Hematopoietic multipotent progenitor cell treated with erythropoietin and hydrocortisone succinate and interleukin-3 and kit ligand, for 6 days (in vitro differentiated cells): ENCODE measurements at places on chromosomes 13 and 19.

GRCh38 chr19:9847087-9847671 is 12.1 kb downstream of the PIN1 start:
- DNase-seq, result peak; percentile 71

DNA sequence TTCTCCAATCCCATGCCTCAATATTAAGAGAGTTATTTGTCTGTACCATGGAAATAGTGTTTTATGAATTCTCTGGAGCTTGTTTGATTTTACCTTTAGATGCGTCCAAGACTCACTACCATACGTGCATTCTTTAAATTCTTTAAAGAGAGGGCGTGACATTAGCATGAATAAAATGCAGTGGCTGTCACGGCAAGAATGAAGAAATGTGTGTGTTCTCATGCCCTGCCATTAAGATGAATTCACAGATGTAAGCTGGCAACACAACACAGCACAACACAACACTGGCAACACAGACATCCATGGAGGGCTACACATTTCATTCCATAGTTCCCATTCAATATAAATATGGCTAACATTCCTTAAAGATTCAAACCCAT is 213.4 kb downstream of the ENOX1 start:
- DNase-seq, result no peak

GRCh38 chr13:24716011-24716410 is 35.8 kb downstream of the ATP12A start:
- DNase-seq, result peak; percentile 20

DNA sequence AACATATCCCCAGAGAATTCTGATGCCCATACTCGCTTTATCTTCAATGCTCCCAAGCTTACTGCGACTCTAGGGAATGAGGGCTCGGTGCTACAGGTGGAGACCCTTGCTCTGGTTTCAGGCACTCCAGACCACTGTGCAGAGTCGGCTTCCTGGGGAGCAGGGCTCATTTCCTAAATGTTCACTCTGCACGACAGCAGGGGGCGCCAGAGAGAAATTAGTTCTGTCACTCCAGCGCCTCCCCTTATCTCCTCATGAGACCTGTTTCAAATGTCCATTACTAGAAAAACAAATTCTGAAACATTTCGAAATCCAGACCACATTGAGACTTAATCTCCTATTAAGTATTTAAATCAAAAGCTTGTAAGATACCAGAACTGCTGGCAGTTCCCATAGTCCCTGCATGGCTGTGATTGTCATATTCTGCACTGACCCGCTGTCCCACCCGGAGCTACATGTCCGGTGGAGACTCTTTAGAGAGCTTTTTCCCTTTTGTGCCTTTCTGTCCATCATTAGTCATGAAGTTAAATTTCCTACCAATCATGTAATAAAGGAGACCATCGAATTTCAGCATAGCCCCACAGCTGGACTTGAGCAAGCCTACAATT is 22.4 kb downstream of the EPSTI1 start:
- DNase-seq, result peak; percentile 95

DNA sequence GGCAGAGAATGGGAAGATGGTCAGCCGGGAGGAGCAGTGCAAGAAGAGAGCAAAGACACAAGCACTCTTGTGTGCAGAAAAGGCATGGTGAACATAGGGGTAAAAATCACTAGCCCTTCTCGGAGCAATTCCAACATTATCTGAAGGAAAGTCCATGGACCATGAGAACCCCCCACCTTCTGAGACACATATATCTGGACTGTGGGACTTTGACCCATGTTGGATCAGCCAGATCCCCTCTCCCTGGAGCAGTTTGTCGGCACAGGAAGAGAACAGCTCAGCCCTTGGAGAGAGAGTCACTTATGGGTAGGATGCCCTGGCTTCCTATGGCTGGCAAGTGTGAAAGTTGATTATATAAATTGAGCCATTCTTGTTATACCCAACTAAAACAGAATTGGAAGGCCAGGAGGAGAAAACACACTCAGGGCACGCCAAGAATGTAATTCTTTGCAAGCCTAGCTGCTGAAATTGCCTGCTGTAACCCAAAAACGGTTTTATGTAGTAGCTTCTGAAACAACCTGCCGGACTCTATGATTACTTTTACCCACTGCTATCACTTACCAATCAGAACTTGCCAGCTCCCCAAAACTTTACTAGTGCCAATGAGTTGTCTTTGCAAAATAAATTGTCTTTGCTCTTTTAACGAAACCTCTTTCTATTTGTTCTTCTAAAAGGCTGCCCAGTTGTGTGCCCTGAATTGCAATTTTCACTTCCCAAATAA is 62.8 kb upstream of the ZNF599 start:
- no peak for DNase-seq

DNA sequence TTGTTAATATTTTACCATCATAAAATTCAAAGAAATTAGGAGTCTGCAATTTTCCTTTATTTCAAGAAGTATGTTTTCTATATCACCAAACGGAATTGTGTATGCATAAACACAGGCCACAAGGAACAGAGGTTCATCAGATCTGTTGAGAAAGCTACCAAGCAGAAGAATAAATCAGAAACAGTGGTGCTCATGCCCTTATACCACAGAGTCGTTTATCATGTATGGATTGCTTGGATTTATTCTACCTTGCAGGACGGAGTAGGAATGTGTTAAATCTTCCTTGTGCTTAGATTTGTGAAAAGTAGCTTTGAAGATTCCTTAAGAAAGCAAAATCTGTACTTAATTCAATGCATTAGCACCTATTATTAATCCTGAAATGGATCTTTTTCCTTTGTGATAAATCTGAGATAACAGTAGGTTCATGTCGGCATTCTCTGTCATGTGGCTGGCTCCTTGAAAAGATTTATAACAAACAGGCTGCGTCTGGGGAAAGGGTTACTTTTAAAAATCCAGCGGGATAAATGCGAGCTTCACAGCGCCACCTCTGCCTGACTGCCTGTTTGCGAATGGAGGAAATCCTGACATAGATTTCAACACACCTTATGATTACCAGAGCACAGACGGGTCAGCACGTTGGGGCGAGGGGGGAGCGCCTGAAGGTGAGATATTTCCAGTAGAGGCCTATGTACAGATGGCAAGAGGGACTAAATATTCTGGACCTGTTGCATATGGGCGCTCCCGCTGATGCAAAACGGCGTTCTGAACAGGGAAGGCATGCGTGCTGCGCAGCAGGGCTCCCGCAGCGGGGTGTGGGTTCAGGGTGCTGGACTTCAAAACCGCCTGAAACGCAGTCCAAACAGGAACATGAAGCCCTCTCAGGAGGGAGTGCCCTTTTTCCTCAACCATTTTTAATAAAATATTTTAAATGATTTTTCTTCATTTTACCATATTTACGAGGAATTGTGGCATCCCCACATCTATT is 445.5 kb upstream of the SGCG start:
- DNase-seq, result no peak

GRCh38 chr13:54682184-54682583 is 1653.6 kb downstream of the OLFM4 start:
- no peak for DNase-seq

DNA sequence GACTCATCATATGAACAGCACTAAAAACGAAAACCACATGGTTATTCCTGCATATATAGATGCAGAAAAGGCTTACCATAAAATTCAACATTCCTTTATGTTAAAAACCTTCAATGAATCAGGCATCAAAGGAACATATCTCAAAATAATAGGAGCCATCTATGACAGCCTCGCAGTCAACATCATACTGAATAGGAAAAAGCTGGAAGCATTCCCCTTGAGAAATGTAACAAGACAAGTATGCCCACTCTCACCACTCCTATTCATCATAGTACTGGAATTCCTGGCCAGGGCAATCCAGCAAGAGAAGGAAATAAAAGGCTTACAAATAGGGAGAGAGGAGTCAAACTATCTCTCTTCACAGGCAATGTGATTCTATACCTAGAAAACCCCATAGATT is 179.6 kb upstream of the HTR2A start:
- no peak for DNase-seq

DNA sequence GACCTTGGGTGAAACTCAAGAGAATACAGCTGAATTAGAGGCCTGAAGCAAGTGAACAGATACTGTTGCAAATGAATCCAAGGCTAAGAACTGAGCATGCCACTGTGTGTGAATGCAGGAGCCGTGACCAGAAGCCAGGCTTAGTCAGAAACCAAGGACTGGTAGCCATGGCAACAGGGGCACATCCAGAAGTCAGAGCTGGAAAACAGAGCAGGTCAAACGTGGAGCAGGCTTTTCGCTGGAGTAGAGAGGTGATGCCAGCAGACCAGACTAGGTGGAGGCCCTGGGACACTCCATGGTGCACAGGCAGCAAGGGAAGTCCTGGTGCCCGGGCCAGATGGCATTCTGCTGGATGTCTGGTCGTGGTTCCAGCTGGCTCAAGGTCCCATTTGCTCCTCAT is 564.1 kb downstream of the PCDH9 start:
- no peak for DNase-seq

DNA sequence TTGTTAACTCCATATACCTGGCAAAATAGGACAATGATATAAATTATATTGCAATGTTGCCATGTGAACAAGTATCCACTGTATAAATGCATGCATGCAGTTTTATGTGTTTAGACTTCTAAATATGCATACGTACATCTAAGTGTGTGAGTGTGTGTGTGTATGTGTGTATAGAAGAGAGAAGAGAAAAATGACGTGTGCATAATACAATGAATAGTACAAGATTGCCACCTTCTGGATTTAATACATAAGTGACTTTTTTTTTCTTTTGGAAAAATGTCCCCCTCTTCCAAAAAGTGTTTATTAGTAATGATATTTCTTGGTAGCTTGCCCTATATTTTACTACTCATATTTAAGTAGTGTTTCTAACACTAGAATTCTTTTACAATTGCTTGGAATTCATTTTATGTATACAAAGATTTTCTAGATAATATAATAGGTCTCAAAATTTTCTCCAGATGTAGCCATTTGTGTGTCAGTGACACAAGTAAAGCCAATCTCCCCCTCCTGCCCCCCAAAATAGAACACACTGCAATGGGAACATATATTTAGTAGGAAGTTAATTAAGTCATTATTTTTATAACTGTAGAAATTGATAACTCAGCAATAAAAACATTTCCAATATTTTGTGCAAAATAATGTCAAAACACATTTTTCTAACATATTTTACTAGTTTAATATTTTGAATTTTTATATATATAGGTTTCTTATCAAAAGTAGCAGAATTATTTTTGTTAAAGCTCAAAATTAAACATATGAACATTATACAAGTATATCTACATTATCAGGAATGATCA is 783.3 kb upstream of the ATXN8OS start:
- peak; percentile 57 for DNase-seq

- DNase-seq, result peak; percentile 28
Observed at GRCh38 chr19:8835877-8836276, 3.7 kb downstream of the MBD3L1 start.

DNA sequence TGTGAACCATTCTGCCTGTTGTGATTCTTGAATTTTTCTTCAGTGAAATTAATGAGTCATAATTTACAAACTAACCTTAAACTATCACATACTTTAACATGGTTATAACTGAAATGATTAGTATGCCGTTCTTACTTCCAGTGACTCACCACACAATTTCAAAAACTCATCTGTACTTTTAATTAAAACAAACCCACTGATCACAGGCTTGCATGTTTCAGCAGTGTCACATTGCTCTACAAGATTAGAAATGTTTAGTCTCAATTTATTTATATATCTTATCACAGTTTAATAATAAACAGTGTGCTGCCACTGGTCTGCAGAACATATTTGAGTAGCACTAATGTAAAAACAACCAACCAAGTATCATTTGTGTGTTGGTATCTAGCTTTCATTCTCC is 2227.9 kb upstream of the PCDH20 start:
- DNase-seq, result no peak

- DNase-seq, result no peak
Observed at GRCh38 chr19:28049875-28050274, 1163.1 kb downstream of the UQCRFS1 start.

GRCh38 chr13:51004111-51004865 is 94.7 kb downstream of the RNASEH2B start:
- no peak for DNase-seq

DNA sequence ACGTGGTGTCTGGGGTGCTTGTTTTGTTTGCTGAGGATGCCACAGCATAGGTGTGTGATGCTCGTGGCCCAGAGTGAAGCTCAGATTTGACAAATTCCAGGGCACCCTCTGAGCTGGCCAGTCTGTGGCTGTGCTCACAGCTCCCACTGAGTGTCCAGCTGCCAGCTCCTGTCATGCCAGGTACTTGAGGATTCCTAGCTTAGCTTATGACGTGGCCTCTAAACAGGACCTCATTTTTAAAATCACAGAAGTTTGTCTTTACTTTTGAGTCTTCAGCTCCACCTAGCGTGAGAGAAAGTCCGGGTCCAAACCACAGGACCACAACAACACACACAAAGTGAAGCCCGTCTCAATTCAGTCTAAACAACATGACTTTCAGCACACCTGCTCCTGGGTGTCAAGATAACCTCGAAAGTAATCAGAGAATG is 117.3 kb downstream of the RAB20 start:
- DNase-seq, result no peak

DNA sequence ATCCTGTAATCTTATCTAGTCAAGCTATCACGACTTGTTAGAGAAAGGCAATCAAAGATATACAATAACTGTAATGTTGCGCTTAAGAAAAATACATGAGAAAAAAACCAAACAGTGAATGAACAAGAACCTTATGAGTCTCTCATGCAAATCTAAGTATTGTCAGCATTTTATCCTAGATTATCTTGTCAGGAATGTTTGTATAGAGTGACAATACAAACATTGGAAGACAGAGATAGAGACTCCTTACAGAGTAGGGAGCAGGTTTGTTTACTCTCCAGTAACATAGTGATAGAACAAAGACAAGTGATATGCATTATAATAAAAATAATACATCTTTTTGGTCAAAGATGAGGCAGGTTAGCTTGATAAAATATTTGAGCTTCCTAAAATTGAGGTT is 444.8 kb downstream of the SLITRK5 start:
- DNase-seq, result no peak

DNA sequence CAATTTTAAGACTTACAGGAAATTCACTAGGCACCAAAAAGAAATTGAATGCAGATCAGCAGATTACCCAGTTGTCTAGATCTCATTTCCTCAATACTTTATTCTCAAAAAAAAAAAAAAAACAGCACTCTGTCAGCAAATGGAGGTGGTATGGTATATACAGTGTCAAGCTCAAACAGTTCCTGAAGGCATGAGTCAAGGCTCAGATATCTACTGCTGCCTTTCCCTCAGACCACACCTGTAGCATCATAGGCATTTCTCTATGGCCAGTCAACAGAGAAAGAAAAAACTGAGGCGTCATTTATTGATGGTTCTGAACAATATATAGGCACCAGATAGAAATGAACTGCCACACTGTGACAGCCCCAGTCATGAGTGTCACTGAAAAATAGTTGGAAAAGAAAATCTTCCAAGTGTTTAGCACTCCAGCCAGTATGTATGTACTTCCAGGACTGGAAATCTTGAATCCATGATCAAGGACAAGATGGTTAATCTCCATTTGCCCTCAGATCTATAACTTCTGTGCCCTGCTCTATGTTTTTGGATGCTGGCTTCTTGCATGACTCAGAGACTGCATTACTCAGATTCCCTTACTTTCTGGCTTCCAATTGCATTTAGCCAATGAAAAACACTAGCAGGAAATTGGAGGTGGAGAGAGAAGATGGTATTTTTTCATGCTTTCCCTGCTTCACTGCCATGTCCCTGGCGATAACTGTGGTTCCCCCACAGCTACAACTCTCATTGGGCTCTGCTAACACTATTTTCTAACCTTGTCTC is 8.4 kb upstream of the COG3 start:
- no peak for DNase-seq

- DNase-seq, result no peak
Observed at GRCh38 chr13:44425815-44426078, 52.1 kb downstream of the SERP2 start.
